ENCODE measurements at places on chromosomes 11 and 22.
A peak's percentile ranks its signal among the peaks of the same experiment; 100 is the strongest.

- peak; percentile 91 for DNase-seq
Measured at GRCh38 chr11:9575260-9576240, 2.1 kb downstream of the WEE1 start.

- DNase-seq = no peak
Measured at GRCh38 chr11:117099696-117100095, 1.5 kb upstream of the SIK3 start.

GRCh38 chr22:30591588-30592359, at the start of gene PES1:
Gene PES1, minus strand, starts transcription at chr22:30591910. Its CDS starts 77 bp downstream, at chr22:30591833.
- peak; percentile 100 for DNase-seq

DNA sequence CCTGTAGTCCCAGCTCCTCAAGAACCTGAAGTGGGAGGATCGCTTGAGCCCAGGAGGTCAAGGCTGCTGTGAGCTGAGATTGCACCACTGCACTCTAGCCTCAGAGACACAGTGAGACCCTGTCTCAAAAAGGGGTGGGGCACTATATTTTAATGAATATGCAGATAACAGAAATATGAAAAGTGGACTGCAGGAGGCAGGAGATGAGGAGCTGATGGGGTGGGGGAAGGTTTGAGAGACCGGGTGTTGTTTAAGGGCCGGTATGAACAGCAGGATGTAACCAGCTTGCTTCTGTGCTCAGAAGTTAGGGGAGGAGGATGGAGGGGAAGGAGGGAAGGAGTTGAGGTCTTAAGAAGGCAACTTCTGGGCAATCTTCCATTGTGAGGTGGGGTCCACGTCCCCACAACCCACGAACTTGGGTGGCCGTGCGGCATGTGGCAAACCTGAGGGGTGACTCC, 1.3 kb upstream of the B4GALNT4 start:
- no peak for DNase-seq

- no peak for DNase-seq
Measured at GRCh38 chr22:49106096-49106841, 721.4 kb downstream of the BRD1 start.

All from ELR (cell line).